Immature natural killer cell (primary cell): ENCODE measurements at places on chromosomes 4 and X. TPM values are rescaled to one million over a fixed set of nuclear protein-coding genes. Genes with fewer than 3 reads are reported as not detected.

DNA sequence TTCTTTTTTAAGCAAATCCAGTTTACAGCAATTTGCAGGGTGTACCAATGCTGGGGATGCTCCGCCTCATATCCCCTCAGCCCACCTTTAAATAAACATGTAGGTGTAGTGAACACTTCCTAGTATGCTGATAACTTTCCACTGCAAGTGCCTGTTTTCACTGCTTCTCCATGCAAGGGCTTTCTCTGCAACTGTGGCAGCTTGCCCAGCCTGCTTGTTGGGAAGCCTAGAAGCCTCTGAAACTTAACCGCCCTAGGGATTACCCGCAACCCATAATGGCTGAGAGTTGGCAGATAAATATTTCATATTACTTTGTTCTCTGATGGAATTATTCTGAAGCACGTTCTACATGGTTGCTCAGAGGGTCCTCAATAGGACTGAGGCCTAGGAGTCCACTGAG, 253.7 kb upstream of the DDX53 start:
- DNase-seq: no peak
- H3K4me1 ChIP-seq: no peaks in the 10 kb centered on the region
- H3K36me3 ChIP-seq: no peaks in the 10 kb centered on the region
- no peak overlapping the region for H3K4me3 ChIP-seq
- no peak overlapping the region for H3K27ac ChIP-seq

XKRX gene
- not detected for polyA plus RNA-seq

DNA sequence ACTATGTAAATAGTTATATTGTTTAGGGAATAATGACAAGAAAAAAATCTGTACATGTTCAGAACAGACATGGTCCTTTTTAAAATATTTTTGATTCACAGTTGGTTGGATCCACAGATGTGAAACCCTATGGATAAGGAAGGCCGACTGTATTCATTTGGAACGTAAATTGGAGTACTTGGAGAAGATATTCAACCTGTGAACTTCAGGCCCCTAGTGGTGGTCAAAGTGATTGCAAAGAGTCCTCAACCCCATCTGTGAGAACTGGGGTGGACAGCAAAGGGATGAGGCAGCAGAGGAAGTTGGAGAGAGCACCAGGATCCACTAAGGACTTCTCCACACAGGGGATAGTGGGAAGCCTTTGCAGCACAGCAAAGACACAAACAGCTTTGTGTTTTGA, 6.2 kb upstream of the CXCL13 start:
- H3K4me1 ChIP-seq: peaks cover 12% of the 10 kb centered on the region
- no peak overlapping the region for H3K27ac ChIP-seq
- DNase-seq: no peak
- no peaks in the 10 kb centered on the region for H3K27me3 ChIP-seq
- no peak overlapping the region for H3K4me3 ChIP-seq

- no peaks in the 10 kb centered on the region for H3K4me1 ChIP-seq
- no peaks in the 10 kb centered on the region for H3K36me3 ChIP-seq
- no peak overlapping the region for H3K4me3 ChIP-seq
- no peak for DNase-seq
Observed at GRCh38 chrX:134010690-134011089, 25.3 kb upstream of the GPC3 start.

DNA sequence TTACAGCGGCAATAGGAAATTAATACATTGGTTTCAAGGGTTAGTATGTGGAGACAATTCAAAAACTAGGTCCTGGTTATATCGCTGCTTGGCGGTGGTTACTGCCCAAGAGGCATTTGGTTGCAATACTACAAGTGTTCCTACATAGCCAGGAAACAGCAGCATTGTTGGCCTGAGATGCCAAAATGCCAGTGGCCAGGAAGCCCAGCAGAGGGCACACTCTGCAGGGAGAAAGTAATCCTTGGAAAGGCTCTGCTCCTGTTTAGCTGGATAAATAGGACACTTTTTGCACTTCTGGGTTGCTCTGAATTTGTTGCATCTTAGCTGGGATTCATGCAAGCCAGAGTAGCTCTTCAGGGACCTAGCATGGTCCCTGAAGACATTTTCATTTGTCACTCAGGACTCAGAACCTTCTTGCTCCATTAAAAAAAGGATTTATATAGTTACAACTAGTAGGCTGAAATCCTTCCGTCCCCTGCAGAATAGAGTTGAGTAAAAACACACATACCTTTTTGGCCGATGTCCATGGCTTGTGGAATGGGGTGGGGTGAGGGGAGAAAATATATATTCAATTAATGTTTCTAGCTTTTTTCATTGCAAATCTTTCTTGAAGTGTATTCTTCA, 8.1 kb upstream of the GPR119 start:
- no peak overlapping the region for H3K27ac ChIP-seq
- peaks cover 3% of the 10 kb centered on the region for H3K27me3 ChIP-seq
- no peak overlapping the region for H3K4me3 ChIP-seq
- DNase-seq: no peak
- no peaks in the 10 kb centered on the region for H3K36me3 ChIP-seq
- no peaks in the 10 kb centered on the region for H3K4me1 ChIP-seq

DNA sequence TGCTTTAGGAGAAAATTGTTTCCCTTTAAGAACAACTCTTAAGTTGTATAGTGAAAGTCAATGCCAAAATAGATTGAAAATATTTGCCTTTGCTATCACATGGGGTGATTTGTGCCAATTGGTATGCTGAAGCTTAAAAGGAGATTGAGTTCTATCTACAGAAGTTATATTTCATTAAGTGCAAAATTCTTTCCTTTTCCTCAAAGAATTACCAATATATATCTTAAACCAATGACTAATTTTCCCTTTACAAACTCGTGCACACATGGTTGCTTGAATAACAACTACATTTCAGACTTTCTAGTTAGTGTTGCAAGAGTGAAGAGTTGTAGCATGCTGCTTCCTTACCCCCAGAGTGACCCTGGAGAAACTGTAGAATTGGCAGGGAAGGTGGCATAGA, 990.0 kb upstream of the PABPC4L start:
- peaks cover 2% of the 10 kb centered on the region for H3K27me3 ChIP-seq
- H3K4me3 ChIP-seq: no peak overlapping the region
- H3K4me1 ChIP-seq: no peaks in the 10 kb centered on the region
- H3K36me3 ChIP-seq: no peaks in the 10 kb centered on the region

- no peak overlapping the region for H3K4me3 ChIP-seq
- H3K36me3 ChIP-seq: no peaks in the 10 kb centered on the region
- H3K27ac ChIP-seq: no peak overlapping the region
Observed at GRCh38 chr4:138887741-138888140, 127.8 kb upstream of the NOCT start.

GRCh38 chr4:152342293-152342692, 193.6 kb downstream of the FBXW7 start:
- H3K27ac ChIP-seq: no peak overlapping the region

DNA sequence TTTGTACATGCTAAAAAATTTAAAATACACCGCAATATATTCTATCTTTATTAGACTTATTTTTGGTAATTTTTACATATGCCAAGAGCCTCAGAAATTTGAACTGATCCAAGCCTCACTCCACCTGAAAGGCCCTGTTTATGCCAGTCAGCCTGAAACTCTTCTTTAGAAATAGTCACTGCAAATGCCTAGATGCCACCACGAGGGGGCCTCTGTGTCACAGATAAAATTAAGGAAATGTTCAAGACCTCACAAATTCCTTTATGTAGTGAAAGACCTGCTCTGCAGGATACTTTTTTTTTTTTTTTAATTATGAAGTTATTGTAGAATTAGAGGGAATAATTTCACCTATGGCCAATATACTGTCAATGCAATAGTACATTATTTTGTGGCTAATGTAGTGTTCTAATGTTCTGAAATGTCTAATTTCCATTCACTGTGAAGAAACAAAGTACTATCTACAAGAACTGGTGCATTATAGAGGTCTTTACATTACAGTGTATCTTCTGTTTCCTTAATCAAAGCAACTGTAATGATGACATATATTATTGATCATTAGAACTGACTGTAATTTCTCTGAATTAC, 69.8 kb downstream of the DTHD1 start:
- H3K27ac ChIP-seq: no peak overlapping the region
- peaks cover 31% of the 10 kb centered on the region for H3K4me1 ChIP-seq
- no peaks in the 10 kb centered on the region for H3K27me3 ChIP-seq

GRCh38 chr4:105194328-105195231, 47.9 kb downstream of the TET2 start:
- peaks cover 74% of the 10 kb centered on the region for H3K4me1 ChIP-seq
- DNase-seq: no peak
- no peak overlapping the region for H3K27ac ChIP-seq

- H3K4me1 ChIP-seq: no peaks in the 10 kb centered on the region
- no peak overlapping the region for H3K4me3 ChIP-seq
- H3K27ac ChIP-seq: no peak overlapping the region
- H3K36me3 ChIP-seq: no peaks in the 10 kb centered on the region
- H3K27me3 ChIP-seq: no peaks in the 10 kb centered on the region
Observed at GRCh38 chr4:142925161-142925560, 79.1 kb upstream of the INPP4B start.

WWC2 gene
- polyA plus RNA-seq: 0.13 TPM

DNA sequence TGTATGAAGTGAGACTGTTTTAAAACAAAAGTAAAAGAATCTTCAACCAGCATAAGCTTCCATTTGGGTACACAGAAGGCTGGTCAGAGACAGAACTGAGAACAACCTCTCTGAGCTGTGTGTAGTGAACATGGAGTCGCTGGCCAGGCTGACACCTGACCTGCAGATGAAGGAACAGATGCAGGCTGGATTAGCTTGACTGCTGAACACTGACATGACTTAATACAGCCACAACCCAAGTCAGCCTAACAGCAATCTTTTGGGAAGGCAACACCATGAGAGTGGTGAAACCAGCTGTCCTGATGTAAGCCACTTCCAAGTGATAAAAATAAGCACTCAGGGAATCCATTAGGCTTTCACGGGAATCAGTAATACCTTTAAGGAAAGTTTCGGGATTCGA, 10.1 kb downstream of the SCARB2 start:
- no peaks in the 10 kb centered on the region for H3K36me3 ChIP-seq
- H3K27ac ChIP-seq: no peak overlapping the region
- DNase-seq: no peak
- H3K27me3 ChIP-seq: peaks cover under 1% of the 10 kb centered on the region
- H3K4me3 ChIP-seq: no peak overlapping the region

GRCh38 chr4:26727844-26728243, 132.8 kb upstream of the STIM2 start:
- H3K4me3 ChIP-seq: no peak overlapping the region
- H3K36me3 ChIP-seq: peaks cover 28% of the 10 kb centered on the region
- no peak for DNase-seq
- peaks cover 26% of the 10 kb centered on the region for H3K4me1 ChIP-seq

GRCh38 chr4:120821029-120821428, 101.5 kb downstream of the PRDM5 start:
- H3K36me3 ChIP-seq: no peaks in the 10 kb centered on the region
- H3K27me3 ChIP-seq: no peaks in the 10 kb centered on the region
- H3K4me3 ChIP-seq: no peak overlapping the region
- no peak overlapping the region for H3K27ac ChIP-seq
- no peaks in the 10 kb centered on the region for H3K4me1 ChIP-seq
- DNase-seq: no peak

DNA sequence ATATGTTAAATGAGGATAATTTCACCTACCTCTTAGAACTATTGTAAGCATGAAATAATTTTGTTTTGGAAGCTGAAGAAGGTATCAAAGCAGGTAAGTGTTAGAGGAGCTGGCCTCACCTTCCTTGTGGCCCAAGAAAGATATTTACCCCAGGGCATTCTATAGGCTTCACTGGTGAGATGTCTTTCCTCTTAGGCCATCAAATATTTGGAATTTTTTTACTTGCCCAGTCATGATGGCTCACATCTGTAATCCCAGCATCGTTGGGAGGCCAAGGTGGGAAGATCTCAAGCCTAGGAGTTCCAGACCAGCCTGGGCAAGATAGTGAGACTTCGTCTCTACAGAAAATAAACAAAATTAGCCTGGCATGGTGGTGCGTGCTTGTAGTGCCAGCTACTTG, 6.1 kb upstream of the SMS start:
- H3K36me3 ChIP-seq: no peaks in the 10 kb centered on the region
- DNase-seq: no peak
- H3K27ac ChIP-seq: peak overlapping the region; percentile 13
- peaks cover 8% of the 10 kb centered on the region for H3K4me1 ChIP-seq
- no peak overlapping the region for H3K4me3 ChIP-seq

GRCh38 chr4:8571702-8572685, 8.2 kb upstream of the GPR78 start:
- H3K4me3 ChIP-seq: no peak overlapping the region
- peaks cover 6% of the 10 kb centered on the region for H3K27me3 ChIP-seq

NIPAL1 gene
- not detected for polyA plus RNA-seq

DNA sequence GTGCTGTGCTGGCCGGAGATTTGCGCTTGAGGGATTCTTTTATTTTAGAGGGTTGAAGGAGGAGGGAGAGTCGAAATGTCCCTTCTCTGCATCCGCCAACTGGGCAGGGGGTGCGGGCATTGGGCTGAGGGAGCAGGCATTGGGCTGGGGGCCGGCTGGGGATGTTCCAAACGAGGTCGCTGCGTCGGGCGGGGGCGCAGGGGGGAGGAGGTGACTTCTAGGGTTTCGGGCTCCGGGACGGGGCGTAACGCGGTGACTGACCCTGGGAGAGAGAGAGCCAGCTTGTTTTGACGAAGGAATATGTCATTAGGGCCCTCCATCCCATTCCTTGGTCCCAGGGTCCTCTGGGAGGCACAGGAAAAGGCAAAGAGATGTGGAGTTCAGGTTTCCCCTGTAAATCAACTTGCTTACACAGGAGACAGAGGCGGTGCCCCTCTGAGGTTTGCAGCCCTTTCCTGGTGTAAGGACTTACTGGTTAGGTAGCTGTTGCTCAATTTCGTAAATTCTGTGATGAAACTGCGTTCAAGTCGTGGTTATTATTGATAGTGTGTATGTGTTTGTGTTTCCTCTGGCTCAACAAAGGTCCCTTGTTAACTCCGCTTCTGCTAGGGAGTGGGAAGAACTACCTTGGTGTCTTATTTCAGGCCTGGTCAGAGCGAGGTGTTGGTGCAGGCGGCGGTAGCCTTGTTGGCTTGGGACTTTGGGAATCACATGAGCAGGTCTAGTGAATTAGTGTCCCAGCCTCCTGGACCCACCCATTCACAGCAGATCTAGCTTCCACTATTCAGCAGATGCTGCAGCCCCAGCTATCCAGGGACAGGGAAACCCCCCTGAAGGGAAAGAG, 716 bp downstream of the FHIP1A start:
- peak overlapping the region; percentile 7 for H3K27ac ChIP-seq
- H3K4me1 ChIP-seq: peaks cover 25% of the 10 kb centered on the region
- no peak for DNase-seq
- peaks cover 25% of the 10 kb centered on the region for H3K27me3 ChIP-seq

- peak; percentile 2 for DNase-seq
- no peaks in the 10 kb centered on the region for H3K4me1 ChIP-seq
- H3K36me3 ChIP-seq: no peaks in the 10 kb centered on the region
- no peak overlapping the region for H3K27ac ChIP-seq
- H3K4me3 ChIP-seq: peak overlapping the region; percentile 65
- no peaks in the 10 kb centered on the region for H3K27me3 ChIP-seq
Observed at GRCh38 chr4:154332681-154333421, 158.7 kb downstream of the DCHS2 start.

GRCh38 chr4:177555007-177555574, 112.9 kb upstream of the AGA start:
- H3K27ac ChIP-seq: no peak overlapping the region
- H3K4me1 ChIP-seq: no peaks in the 10 kb centered on the region
- no peaks in the 10 kb centered on the region for H3K27me3 ChIP-seq
- H3K4me3 ChIP-seq: no peak overlapping the region

CFAP99 gene
- not detected for polyA plus RNA-seq

ARMCX4 gene
- 2.9 TPM for polyA plus RNA-seq

IL13RA2 gene
- not detected for polyA plus RNA-seq
